ENCODE measurements at places on chromosomes 16 and 17. TPM values are rescaled to one million over a fixed set of nuclear protein-coding genes. Genes with fewer than 3 reads are reported as not detected.

The MGAT5B gene
- polyA plus RNA-seq: not detected

The C17orf100 gene
- 1.7 TPM for polyA plus RNA-seq

DNA sequence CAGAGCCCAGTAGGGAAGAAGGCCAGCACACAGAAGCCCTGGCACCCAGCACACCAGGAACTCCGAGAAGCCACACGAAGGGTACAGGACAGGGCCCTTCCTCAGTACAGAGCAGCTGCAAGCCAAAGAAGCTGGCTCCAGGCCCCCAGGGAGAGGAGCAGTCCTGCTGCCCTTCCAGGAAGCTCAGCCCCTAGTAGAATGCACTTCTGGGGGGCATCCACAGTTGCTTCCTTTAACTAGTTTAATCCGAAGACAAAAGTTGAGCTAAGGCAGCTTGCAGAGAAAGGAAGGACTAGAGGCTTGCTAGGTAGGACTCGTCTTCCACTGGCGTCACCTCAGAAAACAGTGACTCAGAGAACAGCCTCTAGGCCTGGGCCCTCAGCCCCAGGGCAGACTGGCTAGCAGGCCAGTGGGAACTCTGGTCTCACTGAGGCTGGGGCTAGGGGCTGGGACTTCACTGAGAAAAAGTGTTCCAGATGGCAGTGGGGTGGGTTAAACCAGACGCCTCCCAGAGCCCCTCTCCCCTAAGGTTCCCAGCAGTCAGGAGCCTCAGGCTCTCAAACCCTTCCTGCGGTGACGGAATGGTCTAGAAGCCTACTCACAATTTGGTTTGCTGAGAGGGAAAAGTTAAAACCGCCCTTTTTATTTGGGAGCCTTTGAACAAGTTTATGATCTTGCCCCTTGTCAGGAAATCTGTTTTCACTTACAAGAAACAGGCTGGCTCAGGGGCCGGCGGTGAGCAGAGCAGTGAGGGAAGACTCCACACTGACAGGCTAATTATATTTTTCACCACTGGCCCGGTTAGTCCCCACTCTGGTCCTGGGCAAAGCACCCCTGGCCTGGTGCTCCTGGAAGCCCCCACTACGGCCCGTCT lies 41.4 kb downstream of the ACTG1 start:
- no peak for DNase-seq

GRCh38 chr16:86643671-86644070 lies 65.3 kb downstream of the FOXL1 start:
- DNase-seq: no peak

- no peak for DNase-seq
These were observed 21.3 kb downstream of the C16orf95 start for GRCh38 chr16:87295661-87296531.

- DNase-seq: no peak
These were observed 43.3 kb downstream of the USP32 start for GRCh38 chr17:60348616-60349015.

- DNase-seq: no peak
These were observed 606.8 kb upstream of the CDH11 start for GRCh38 chr16:65728652-65729051.

DNA sequence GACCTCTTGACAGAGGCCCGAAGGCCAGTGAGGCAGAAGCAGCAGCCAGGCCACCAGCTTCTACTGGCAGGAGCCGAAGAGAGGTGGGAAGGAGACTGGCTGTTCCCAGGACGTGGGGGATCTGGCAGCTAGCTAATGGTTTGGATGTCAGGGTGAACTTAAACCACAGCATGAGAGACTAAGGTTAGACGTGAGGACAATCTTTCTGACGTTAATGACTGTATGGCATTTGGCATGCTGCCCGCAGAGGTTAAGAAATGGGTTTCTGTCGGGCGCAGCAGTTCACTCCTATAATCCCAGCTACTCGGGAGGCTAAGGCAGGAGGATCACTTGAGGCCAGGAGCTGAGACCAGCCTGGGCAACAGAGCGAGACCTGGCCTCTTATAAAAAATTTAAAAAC lies 6.3 kb upstream of the KRT13 start:
- DNase-seq: no peak

DNA sequence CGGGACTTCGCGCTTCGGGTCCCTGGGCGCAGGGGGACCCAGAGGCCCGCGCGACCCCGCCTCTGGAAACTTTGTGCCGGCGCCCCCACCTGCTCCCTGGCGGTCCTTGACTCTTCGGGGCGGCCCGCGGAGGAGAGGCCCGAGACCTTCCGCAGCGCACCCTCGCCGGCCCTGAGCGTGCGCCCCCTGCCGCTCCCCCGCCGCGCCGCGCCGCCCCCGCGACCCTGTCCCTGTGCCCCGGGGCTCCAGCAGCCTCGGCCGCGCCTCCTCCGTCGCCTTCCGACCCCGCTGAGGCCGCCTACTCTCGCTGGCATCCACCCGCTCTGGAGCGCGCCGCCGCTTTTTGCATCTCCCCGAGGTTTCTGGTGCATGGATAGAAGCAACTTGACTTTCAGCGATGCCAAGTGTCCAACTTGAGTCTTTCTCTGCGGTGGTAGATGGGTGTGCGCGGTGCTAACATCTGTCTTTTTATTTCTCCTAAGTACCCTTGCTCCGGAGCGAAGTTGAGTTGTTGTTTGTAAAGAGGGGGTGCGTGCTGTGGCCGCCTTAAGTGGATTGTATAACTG lies 414 bp downstream of the DUSP14 start:
- no peak for DNase-seq

- DNase-seq: no peak
These were observed 320.8 kb downstream of the FOXL1 start for GRCh38 chr16:86899151-86899550.

GRCh38 chr17:78210111-78210510 lies 3.9 kb upstream of the BIRC5 start:
- DNase-seq: no peak

DNA sequence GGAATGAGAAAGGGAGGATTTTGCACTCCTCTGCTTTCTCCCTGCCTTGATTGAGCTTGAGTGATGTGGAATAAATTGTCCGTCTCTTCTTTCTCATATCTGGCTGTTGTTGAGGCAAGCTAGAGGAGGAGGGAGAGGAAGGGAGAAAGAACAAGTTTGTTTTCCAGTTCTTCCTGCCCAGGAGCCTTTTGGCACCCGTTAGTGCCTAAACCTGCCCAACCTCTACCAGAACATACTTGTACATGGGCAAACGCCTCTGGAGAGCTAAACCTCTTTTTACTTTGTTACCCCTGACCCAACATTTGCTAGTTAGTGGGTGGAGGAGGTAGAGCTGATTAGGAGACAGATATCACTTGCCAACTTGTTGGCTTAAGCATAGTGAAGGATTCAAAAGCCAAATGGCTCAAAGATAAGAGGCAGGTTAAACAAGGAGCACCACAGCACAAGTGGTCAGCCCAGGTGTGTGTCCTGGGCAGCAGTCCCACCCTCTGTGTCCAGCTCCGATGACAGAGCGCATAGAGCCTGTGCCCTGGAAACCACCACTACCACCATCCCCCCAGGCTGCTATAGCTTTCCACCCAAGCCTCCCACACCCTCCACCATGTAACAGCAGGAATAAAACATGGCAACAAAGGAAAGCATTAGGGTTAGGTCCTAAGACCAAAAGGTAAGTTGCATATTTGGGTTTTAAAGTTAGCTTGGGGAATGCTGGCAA lies 6.5 kb downstream of the ODF4 start:
- no peak for DNase-seq

DNA sequence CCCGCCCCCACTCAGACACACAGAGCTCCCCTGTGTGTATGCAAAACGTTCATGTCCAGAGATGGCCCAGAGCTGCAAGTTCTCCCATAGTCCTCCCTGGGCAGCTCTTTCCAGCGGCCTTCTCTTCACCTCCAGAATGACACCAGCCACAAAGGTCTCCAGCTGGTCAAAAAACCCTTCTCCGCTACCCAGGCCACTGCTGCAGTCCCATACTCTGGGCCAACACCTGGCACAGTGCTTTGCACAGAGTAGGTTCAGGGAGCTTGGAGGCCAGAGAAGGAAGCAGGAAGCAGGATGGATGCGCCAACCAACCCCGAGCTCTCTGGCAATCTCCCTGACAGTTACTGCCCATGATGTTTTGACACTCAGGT lies 1.1 kb upstream of the STAT5B start:
- DNase-seq: no peak

Data from K562 (cell line).